ENCODE measurements at places on chromosomes 6 and 20. TPM values are rescaled to one million over a fixed set of nuclear protein-coding genes. Genes with fewer than 3 reads are reported as not detected.

PDE7B gene
- 64.5 TPM for total RNA-seq

NOTCH4 gene
- 32.6 TPM for total RNA-seq

RCAN2 gene
- 0.13 TPM for total RNA-seq

B4GALT5 gene
- total RNA-seq: 77.7 TPM

ADAT2 gene
- total RNA-seq: 15.4 TPM

KHDC1L gene
- total RNA-seq: not detected

FAM217A gene
- total RNA-seq: not detected

OR12D3 gene
- not detected for total RNA-seq

HS3ST5 gene
- total RNA-seq: not detected

SYCP2L gene
- total RNA-seq: not detected

HLA-DRB5 gene
- not detected for total RNA-seq

TFAP2C gene
- total RNA-seq: not detected

ZNF311 gene
- 0.66 TPM for total RNA-seq

SLC22A7 gene
- total RNA-seq: not detected

All from thoracic aorta endothelial cell (primary cell).